Activated T-cell treated with anti-CD3 and anti-CD28 coated beads for 4 hours (primary cell): ENCODE measurements at places on chromosomes 7 and 10.

DNA sequence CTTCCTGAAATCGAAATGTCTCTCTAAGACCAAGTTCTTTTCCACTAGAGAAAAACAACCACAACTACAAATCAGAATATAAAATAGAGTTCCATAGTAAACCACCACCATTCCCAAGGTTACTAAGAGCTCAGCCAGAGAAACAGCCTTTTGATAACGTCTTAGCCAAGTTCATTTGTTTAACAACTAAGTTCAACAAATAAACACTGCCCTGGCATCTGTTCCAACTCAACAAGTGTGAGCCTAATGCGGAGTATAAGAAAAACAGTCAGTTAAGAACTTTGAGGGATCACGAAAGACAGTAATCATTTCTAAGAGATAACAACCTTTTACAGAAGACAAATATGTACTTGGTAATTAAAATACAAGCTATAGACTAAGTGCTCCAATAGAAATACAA lies 77.3 kb downstream of the CALD1 start:
- no peak for DNase-seq

DNA sequence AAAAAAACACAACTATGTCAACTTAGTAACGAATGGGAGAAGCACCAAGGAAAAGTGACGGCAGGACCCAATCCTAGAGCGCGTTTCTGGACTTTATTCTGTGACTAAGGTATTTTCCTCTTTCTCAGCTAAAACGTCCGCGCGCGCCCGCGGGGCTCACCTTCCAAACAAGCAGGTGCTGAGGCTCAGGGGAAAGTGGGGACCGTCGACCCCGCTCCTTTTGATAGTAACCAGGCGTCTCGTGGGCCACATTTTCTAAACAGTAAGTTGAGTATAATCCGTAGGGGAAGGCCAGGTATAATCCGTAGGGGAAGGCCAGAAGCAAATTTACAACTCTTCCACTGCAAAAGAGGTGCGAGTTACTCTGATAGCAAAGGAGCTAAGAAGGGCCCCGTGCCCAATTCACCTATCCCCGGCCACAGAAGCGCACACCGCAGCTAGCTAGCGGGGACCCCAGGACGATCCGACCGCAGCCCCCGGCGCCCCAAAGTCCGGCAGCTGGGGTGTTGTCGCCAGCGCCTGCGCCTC lies 743 bp downstream of the MKI67 start:
- DNase-seq = no peak

DNA sequence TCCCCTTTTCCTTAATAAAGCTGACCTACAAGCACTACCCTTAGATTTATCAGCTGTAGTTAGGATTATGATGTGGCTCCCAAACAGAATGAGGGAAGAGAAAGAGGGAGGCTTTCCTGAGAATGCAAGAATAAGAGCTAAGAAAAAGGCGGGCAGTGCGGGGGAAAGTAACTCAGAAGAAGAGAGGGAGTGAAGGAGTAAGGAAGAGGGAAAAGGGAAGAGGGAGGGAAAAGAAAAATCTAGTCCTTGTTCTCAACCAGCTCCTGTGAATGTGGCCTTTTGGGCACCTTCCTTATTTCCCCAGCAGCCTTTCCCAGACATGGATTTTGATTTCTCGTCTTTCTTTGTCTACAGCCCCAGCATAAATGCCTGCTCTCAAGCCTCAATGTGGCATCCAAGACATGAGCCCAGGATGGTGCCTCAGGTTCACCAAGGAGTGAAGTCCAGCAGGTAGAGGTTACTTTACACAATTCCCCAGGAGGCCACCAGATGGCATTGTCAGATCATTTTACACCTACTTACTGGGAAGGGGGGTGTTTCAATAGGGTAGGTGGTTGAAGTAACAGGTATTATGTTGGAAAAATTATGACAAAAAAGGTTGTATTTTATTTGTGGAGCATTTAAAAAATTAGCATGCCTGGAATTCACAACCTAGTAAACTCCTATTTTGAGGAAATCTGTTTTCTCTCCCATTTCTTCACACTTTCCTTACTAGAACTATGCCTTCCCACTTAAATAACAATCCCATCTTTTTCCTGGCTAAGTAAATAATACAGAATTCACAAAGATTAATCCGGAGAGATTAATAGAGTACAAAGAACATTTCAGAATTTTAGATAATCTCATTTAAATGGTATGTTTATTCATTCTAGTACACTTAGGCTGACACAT lies 106.5 kb downstream of the HTR7 start:
- peak; percentile 30 for DNase-seq

DNA sequence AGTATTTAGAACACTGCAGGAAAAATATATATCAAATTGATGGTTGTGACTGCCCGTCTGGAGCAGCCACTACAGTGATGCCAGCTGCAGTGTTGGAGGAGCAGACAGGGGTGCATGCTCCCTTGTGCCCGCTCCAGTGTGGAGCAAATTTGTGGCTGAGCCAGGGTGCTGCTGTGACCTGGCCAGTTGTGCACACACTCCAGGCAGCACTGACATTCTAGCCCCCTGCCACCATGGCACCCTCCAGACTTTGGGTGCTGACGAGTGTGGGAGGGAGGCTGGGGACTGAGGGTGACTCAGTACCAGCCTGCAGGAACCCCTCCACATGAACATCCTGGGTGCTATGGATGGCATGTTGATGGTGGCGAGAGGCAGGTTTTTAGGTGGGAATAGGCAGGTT lies 160.0 kb upstream of the PCDH15 start:
- DNase-seq = no peak

DNA sequence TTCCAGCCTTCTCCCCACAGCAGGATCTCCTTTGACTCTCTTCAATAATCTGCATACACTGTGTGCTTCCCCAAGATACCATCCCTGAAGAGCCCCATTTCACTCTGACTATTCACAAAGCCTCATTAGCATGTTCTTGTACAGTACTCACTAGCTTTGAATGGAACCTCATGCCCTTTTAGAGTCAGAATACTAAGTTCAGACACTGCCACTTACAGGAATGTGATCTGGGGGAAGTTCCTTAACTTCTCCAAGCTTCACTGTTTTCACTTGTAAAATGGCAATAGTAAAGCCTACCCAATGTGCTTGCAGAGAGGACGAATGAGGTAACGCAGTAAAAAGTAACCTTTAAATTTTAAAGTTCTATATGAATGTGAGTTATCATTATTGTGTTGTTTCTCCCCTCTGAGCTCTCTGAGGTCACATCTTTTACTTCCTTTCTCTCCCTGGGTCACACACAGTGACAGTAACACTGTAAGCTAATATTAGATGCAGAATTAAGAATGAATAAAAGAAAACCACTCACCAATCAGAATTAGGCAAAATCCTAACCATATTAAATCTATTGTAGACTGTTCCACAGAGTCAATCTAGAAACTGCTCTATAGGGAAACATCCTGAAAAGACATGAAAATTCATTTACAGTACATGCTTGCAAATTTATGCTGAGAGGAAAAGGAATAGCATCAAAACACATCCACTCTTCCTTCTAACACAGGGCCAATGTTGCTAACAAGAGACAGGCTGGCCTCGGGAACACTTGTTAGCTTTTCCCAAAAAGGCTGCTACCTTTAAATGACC lies 64.2 kb upstream of the IL6 start:
- no peak for DNase-seq

- no peak for DNase-seq
These were observed 157.1 kb downstream of the GPAM start for GRCh38 chr10:112026438-112026837.

GRCh38 chr10:92591550-92592022 lies 1.3 kb upstream of the KIF11 start:
- DNase-seq = peak; percentile 76

DNA sequence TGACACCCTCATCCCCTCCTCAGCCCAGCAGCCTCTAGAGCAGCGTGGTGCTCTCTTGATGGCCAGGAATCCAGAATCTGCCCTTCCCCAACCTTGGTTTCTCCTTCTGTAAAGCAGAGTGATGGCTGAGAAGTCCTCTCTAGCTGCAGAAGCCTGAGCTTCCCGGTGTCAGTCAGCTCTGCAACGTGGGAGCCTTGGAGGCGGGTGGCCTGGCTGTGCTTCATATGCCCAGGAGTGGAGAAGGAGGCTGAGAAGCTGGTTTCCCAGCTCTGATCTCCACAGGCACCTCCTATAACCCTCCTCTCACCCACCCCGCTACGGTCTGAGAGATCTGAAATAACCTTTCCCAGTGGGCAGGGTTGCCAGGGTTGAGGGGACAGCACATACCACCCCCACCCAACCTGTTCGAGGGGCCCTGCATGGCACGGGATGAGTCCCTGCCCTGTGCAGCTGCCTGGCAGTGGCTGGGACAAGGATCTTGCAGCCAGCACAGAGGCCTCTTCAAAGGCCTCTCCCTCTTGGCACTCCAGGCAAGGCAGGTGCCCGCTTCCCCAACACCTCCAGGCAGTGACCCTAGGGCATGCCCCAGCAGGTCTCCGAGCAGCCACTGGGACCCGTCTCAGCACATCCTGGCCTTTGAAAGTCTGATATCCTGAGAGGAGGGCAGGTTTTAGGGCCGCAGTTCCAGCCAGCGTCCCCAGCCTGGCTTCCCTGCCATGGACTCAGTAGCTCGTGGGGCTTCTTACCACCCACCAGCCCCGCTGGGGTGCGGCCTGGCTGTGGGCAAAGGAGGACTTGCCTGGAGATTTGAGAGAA lies 18.3 kb upstream of the SLC29A3 start:
- no peak for DNase-seq

GRCh38 chr10:87636313-87636915 lies 23.3 kb upstream of the PAPSS2 start:
- no peak for DNase-seq

DNA sequence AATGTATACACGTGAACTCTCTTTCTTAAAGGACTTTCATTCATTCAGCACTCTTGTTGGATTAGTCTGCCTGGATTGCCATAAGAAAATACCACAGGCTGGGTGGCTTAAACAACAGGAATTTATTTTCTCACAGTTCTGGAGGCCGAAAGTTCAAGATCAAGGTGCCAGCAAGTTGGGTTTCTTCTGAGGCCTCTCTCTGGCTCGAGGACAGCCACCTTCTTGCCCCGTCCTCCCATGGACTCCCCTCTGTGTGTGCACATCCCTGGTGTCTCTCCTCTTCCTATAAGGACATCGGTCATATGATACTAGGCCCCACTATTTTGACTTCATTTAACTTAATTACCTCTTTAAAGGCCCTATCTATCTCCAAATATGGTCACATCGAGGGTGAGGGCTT lies 110.4 kb upstream of the BMPER start:
- DNase-seq = no peak
